ENCODE measurements at places on chromosomes 16 and 17. TPM values are rescaled to one million over a fixed set of nuclear protein-coding genes. Genes with fewer than 3 reads are reported as not detected.

LIG3 gene
- total RNA-seq, result 26.6 TPM

DNA sequence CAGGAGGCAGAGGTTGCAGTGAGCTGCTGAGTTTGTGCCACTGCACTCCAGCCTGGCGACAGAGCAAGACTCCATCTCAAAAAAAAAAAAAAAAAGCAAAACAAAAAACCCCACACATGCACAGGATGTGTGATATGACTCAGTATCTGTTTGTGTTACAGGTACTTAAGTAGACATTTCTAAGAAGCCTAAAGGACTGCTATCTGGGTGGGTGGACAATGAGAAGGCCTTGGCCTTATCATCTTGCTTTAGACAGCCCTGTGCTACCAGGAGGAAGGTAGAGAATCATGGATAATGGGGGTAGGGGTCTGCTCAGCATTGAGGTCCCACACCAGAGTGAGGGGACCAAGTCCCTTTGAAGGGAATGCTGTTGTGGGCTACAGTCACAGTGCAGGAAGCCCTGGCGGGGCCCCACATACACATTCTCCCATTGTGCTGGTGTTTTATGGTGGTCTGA lies 26.7 kb downstream of the PLD6 start:
- H3K27ac ChIP-seq, result peak overlapping the region; percentile 9
- peaks cover 12% of the 10 kb centered on the region for H3K4me1 ChIP-seq
- DNase-seq, result no peak

DNA sequence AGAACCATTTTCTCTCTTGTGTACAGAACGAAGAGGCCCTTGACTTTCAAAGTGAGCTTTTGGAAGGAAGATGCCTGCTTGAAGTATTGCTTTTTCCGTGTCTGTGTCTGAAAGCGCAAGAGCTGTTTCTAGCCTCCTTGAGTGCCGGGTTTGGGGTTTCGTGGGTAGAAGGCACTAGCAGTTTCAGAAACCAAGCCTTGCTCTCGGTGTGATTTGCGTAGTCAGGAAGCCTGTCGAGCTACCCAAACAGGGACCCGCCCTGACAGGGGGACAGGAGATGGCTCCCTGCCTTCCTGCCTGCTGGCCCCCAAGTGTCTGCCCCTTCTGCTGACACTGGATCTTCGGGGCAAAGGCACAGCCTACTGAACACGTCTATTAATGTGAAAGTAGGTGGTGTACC lies 322.0 kb downstream of the MAF start:
- H3K36me3 ChIP-seq, result no peaks in the 10 kb centered on the region
- H3K27ac ChIP-seq, result peak overlapping the region; percentile 1
- H3K27me3 ChIP-seq, result no peaks in the 10 kb centered on the region
- no peak overlapping the region for H3K4me3 ChIP-seq
- H3K4me1 ChIP-seq, result no peaks in the 10 kb centered on the region
- no peak for DNase-seq

- H3K27ac ChIP-seq, result peak overlapping the region; percentile 73
- no peak overlapping the region for H3K4me3 ChIP-seq
- H3K27me3 ChIP-seq, result peaks cover 20% of the 10 kb centered on the region
Observed at GRCh38 chr17:6551869-6552531, 4.4 kb downstream of the PITPNM3 start.

DNA sequence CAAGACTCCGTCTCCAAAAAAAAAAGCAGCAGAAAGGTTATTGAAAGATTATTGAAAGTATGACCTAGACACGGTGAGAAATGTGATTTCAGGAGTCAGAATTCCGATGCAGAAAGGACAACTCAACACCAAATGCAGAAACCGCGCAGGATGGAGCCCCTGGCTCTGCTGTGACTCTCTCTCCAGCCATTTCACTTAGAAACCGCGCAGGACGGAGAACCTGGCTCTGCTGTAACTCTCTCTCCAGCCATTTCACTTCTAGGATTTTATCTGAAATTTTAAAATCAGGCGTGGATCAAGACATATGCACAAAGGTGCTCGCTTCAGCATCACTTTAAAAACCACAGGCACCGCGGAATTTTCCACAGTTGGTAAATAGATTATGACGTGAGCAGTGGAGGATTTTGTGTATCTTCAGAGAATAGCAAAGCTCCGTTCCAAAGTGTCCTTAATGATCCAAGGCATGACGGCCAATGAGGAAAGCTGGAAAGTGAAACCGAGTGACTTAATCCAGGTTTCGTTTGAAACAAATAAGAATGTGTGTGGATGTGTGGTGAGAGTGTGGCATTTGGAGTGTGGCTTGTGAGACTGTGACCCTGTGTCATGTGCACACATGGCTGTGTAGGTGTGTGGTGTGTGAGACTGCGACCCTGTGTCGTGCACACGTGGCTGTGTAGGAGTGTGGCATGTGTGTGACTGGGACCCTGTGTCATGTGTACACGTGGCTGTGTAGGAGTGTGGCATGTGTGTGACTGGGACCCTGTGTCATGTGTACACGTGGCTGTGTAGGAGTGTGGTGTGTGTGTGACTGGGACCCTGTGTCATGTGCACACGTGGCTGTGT lies 9.5 kb downstream of the UTS2R start:
- no peaks in the 10 kb centered on the region for H3K36me3 ChIP-seq
- H3K27me3 ChIP-seq, result peaks cover 69% of the 10 kb centered on the region

- peaks cover 96% of the 10 kb centered on the region for H3K36me3 ChIP-seq
- H3K4me1 ChIP-seq, result peaks cover 4% of the 10 kb centered on the region
- H3K27me3 ChIP-seq, result no peaks in the 10 kb centered on the region
- DNase-seq, result no peak
- no peak overlapping the region for H3K4me3 ChIP-seq
- no peak overlapping the region for H3K27ac ChIP-seq
Observed at GRCh38 chr16:53456625-53457024, 22.4 kb downstream of the RBL2 start.

PRSS22 gene
- 15.3 TPM for total RNA-seq

GRCh38 chr17:2084766-2085647 lies 30.1 kb downstream of the HIC1 start:
- no peak overlapping the region for H3K4me3 ChIP-seq
- peaks cover 81% of the 10 kb centered on the region for H3K4me1 ChIP-seq
- H3K27ac ChIP-seq, result peak overlapping the region; percentile 81
- H3K27me3 ChIP-seq, result no peaks in the 10 kb centered on the region
- peaks cover 17% of the 10 kb centered on the region for H3K36me3 ChIP-seq

- H3K27ac ChIP-seq, result no peak overlapping the region
- H3K36me3 ChIP-seq, result no peaks in the 10 kb centered on the region
- no peak for DNase-seq
- peak overlapping the region; percentile 27 for H3K4me3 ChIP-seq
Observed at GRCh38 chr16:813204-813915, 12.8 kb upstream of the GNG13 start.

GRCh38 chr17:35726127-35726952 lies 5.1 kb upstream of the RASL10B start:
- no peak overlapping the region for H3K27ac ChIP-seq
- H3K36me3 ChIP-seq, result peaks cover 58% of the 10 kb centered on the region
- no peak for DNase-seq
- H3K27me3 ChIP-seq, result no peaks in the 10 kb centered on the region
- no peak overlapping the region for H3K4me3 ChIP-seq

- no peaks in the 10 kb centered on the region for H3K27me3 ChIP-seq
- H3K4me1 ChIP-seq, result peaks cover 44% of the 10 kb centered on the region
- H3K36me3 ChIP-seq, result no peaks in the 10 kb centered on the region
- no peak for DNase-seq
- H3K27ac ChIP-seq, result peak overlapping the region; percentile 89
Observed at GRCh38 chr16:53518550-53519416, 15.8 kb upstream of the AKTIP start.

LASP1 gene
- total RNA-seq, result 158 TPM

C16orf54 gene
- total RNA-seq, result 11.2 TPM

DNA sequence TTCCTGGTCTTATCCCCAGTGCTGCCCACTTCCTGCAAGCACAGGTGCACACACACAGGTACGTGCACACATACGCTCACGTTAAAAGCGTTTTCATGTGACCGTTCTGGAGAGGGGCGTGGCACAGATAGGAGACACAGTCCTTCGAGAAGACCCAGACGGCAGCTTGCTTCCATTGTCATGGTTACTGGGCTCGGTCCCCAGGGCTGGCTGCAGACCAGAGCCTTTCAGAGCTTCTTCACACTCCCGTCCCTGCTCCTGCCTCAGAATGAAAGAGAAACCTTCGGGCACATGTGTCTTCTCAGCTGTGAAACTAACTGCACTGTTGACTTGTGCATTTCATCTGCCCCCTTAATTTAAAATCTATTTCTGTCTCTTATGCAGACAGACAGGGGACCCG lies 154.2 kb downstream of the PITPNC1 start:
- no peak overlapping the region for H3K27ac ChIP-seq
- no peak overlapping the region for H3K4me3 ChIP-seq
- H3K36me3 ChIP-seq, result no peaks in the 10 kb centered on the region
- H3K27me3 ChIP-seq, result no peaks in the 10 kb centered on the region
- peaks cover 34% of the 10 kb centered on the region for H3K4me1 ChIP-seq
- DNase-seq, result no peak

Data from lower lobe of right lung (tissue), 2 donors.